ENCODE measurements at places on chromosomes 7 and 10. TPM values are rescaled to one million over a fixed set of nuclear protein-coding genes. Genes with fewer than 3 reads are reported as not detected.

The SPDYE17 gene
- not detected for total RNA-seq

The SPDYE2B gene
- total RNA-seq: 0.16 TPM

The ASL gene
- 45.8 TPM for total RNA-seq

The AOC1 gene
- total RNA-seq: not detected

The GNGT1 gene
- not detected for total RNA-seq

The CHCHD3 gene
- 99.7 TPM for total RNA-seq

The CYP2C19 gene
- not detected for total RNA-seq

The DKK1 gene
- 123 TPM for total RNA-seq

The RBM33 gene
- 72.1 TPM for total RNA-seq

The HOXA6 gene
- total RNA-seq: not detected

The TYW1 gene
- total RNA-seq: 15.0 TPM

The CFAP43 gene
- total RNA-seq: 0.41 TPM

The HTR5A gene
- total RNA-seq: not detected

The CFAP46 gene
- 0.09 TPM for total RNA-seq

The VWA2 gene
- total RNA-seq: not detected

The RSPH10B gene
- total RNA-seq: 0.63 TPM

The CLDN4 gene
- 0.54 TPM for total RNA-seq

The TSPAN13 gene
- not detected for total RNA-seq

The OPN1SW gene
- total RNA-seq: not detected

The ZSCAN25 gene
- 8.1 TPM for total RNA-seq

The SCD gene
- 99.9 TPM for total RNA-seq

The ITIH5 gene
- 0.09 TPM for total RNA-seq

The LRRC17 gene
- total RNA-seq: 95.6 TPM

The WNT2 gene
- total RNA-seq: 9.9 TPM

The NRAP gene
- under 0.01 TPM for total RNA-seq

The CPEB3 gene
- total RNA-seq: 1.7 TPM

The ADAM8 gene
- not detected for total RNA-seq

The CYP2E1 gene
- total RNA-seq: 0.82 TPM

The ASB15 gene
- not detected for total RNA-seq

The DTX2 gene
- 6.6 TPM for total RNA-seq

The FOXI2 gene
- not detected for total RNA-seq

The ZNF853 gene
- 1.6 TPM for total RNA-seq

The SPDYE5 gene
- total RNA-seq: not detected

The PVRIG gene
- total RNA-seq: not detected

The ARHGEF35 gene
- total RNA-seq: 1.1 TPM

Measured in fibroblast of the aortic adventitia (primary cell).